ENCODE measurements at places on chromosomes 16 and 17.

GRCh38 chr17:72240333-72240732 lies 119.5 kb downstream of the SOX9 start:
- no peak for DNase-seq

DNA sequence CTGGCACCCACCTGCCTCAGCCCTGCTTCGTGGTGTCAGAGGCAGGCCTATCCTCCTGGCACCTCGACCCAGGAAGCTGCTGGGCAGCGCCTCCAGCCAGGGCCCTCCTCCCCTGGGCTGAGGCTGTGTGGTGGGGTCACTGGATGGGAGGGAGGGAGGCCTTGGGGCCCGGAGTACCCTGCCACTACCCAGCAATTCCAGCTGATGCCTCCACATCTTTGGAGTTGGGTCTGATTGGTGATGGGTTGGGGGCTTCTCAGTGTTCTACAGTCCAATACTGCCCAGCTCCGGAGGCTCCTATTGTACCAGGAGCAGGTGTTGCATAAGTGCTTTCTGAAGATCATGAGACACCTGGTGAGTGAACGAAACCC lies 48.0 kb downstream of the USP22 start:
- DNase-seq = no peak

GRCh38 chr17:13787636-13788035 lies 185.9 kb upstream of the HS3ST3A1 start:
- no peak for DNase-seq

GRCh38 chr16:20089246-20089965 lies 15.7 kb upstream of the GPR139 start:
- no peak for DNase-seq

DNA sequence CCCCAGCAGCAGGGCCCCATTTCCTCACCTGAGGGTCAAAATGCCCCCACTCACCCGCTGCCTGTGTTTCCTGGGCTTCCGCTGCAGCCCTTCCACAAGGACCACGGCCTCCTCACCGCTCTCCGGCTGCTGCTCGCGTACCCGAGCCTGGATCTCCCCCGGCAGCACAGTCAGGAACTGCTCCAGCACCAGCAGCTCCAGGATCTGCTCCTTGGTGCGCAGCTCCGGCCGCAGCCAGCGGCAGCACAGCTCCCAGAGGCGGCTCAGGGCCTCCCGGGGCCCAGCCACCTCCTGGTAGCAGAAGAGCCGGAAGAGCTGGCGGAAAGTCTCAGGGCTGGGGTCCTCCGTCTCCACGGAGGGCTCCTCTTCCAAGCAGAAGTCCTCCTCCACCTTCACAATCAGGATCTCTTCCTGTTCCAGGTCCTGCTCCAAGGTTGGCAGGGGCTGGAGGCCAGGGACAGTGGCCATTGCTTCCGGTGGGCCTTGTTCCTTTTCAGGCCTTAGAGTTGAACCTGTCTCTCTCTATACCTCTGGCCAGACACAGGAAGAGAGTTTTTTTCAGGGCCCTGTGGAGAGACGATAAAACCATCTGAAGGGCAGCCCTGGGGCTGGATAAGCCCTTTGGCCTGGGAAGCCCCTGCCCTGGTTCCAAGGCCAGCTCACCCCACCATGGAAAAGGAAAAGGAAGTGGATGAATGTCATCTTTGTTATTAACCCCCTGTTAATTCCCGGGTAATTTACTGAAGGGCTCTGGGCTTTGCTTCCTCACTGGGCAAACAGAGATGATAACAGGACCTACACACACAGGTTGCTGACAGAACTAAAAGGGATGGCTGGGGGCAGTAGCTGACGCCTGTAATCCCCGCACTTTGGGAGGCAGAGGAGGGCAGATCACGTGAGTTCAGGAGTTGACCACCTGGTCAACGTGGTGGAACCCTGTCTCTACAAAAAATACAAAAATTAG lies 1.2 kb downstream of the ZNF500 start:
- no peak for DNase-seq

GRCh38 chr17:62818526-62818925 lies 10.4 kb upstream of the MARCHF10 start:
- no peak for DNase-seq

GRCh38 chr17:58121925-58122324 lies 26.3 kb upstream of the OR4D1 start:
- peak; percentile 51 for DNase-seq

GRCh38 chr17:81097943-81098308 lies 63.0 kb downstream of the BAIAP2 start:
- DNase-seq = no peak

GRCh38 chr17:58756246-58757161 lies 850 bp downstream of the PPM1E start:
- peak; percentile 71 for DNase-seq
